Gastrocnemius medialis (tissue), 4 donors: ENCODE measurements at places on chromosomes 7 and 10. TPM values are rescaled to one million over a fixed set of nuclear protein-coding genes. Genes with fewer than 3 reads are reported as not detected.
A peak's percentile ranks its signal among the peaks of the same experiment; 100 is the strongest.

GRCh38 chr10:77548671-77549070, 88.9 kb downstream of the KCNMA1 start:
- peaks cover 62% of the 10 kb centered on the region for H3K4me1 ChIP-seq
- no peaks in the 10 kb centered on the region for H3K27me3 ChIP-seq
- H3K36me3 ChIP-seq: no peaks in the 10 kb centered on the region
- no peak for DNase-seq
- no peak overlapping the region for H3K4me3 ChIP-seq

Gene SPDYE5
- not detected for total RNA-seq

GRCh38 chr10:5720182-5720581, 35.5 kb downstream of the TASOR2 start:
- DNase-seq: no peak
- no peaks in the 10 kb centered on the region for H3K4me1 ChIP-seq
- H3K4me3 ChIP-seq: no peak overlapping the region

DNA sequence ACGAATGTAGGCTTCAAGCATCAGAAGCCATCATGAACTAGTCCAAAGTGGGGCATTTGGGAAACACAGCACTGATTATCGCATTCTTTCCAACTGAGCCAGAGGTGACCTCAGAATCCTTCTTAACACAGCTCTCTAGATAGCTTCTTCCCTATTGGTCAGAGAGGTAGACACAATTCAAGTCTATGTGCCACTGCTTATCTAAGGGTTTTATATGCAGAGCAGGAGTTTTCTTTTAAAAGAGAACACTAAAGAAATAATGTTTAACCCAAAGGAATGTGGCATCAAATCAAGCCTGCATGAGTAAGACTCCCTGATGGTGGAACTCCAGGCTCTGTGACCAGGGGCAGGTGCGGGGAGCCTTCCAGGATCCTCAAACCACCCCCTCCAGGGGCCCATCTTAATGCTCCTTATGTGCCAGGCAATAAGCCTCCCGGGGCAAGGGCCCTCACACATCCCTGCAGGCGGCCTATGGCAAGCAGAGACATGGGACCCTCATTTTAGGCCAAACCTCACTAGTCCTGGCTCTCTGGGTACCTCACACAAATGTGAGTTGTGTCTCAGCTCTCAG, 13.8 kb downstream of the HSPA12A start:
- H3K4me3 ChIP-seq: no peak overlapping the region
- no peaks in the 10 kb centered on the region for H3K36me3 ChIP-seq

Gene HYAL4
- total RNA-seq: 8.2 TPM

GRCh38 chr10:28328346-28328745, 25.5 kb upstream of the MPP7 start:
- no peak for DNase-seq
- H3K27ac ChIP-seq: peak overlapping the region; percentile 89
- H3K27me3 ChIP-seq: no peaks in the 10 kb centered on the region
- no peaks in the 10 kb centered on the region for H3K36me3 ChIP-seq
- peaks cover 17% of the 10 kb centered on the region for H3K4me1 ChIP-seq

DNA sequence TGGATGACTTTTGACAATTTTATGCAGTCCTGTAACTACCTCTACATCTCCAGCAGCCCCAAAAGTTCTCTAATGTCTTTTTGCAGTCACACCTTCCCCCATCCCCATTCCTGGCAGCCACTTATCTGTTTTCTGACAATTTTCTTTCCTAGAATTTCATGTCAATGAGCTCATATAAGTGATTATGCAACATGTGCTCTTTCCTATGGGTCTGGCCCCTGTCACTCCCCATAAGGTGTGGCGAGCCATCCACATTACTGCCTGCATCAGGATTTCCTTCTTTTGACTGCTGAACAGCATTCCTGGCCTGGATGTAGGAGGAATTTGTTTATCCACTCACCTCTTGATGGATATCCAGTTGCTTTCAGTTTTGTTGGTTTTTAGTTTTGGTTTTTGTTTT, 146.7 kb upstream of the MGMT start:
- H3K4me1 ChIP-seq: no peaks in the 10 kb centered on the region
- DNase-seq: no peak
- no peaks in the 10 kb centered on the region for H3K36me3 ChIP-seq
- H3K27ac ChIP-seq: no peak overlapping the region
- no peak overlapping the region for H3K4me3 ChIP-seq

Gene MMP21
- total RNA-seq: not detected

Gene TYW1B
- 2.5 TPM for total RNA-seq
